ENCODE measurements at places on chromosomes 5 and 9. TPM values are rescaled to one million over a fixed set of nuclear protein-coding genes. Genes with fewer than 3 reads are reported as not detected.

DNA sequence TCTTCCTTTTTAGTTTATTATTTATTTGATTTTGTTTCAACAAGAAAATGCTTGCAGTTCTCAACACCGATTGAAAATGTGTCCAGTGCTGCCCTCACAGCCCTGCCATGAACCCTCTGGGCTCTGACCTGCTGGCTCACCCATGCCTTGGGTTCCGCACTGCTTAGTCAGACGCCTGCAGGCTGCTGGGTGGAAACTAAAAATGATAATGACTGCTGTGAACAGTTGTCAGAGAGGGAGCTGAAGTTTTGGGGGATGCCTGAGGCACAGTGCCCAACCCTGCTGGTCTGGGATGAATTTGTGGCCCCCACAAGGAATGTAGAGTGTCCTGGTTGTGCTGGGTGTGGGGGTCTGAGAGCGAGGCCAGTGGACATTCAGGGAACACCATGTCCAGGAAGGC lies 22.2 kb upstream of the CFAP157 start:
- no peak for DNase-seq

GRCh38 chr9:116002624-116003023 lies 151.0 kb upstream of the PAPPA start:
- DNase-seq, result no peak

GRCh38 chr9:2290382-2290781 lies 275.2 kb downstream of the SMARCA2 start:
- DNase-seq, result no peak

- no peak for DNase-seq
These were observed 146.4 kb downstream of the FBXL7 start for GRCh38 chr5:15646371-15646770.

GRCh38 chr9:130660326-130660682 lies 4.1 kb upstream of the PRDM12 start:
- DNase-seq, result no peak

DNA sequence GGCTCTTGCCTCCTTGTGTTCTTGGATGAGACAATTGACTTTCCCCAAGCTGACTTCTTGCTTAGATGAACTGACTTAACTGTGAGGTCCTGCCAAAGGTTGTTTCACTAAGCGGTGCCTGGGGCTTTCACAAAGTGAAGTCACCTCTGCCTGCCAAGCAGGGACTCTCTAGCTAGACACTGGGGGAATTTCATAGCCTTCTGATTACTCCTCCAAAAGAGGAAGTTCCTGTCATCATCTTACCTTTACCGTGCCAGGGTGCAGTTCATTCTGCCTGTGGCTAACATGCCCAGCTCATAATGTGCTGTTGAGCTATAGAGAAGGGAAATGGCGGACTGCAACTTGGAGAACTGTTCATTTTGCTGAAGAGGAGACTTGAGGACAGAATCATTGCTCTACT lies 472.0 kb upstream of the WWC1 start:
- DNase-seq, result no peak

GRCh38 chr5:139121120-139121519 lies 77.0 kb downstream of the SIL1 start:
- DNase-seq, result no peak

- DNase-seq, result no peak
These were observed 27.0 kb upstream of the FRRS1L start for GRCh38 chr9:109193974-109194556.

GRCh38 chr5:174573221-174573994 lies 151.0 kb upstream of the MSX2 start:
- no peak for DNase-seq

ZNG1E gene
- 84.9 TPM for total RNA-seq

NRARP gene
- total RNA-seq, result 22.2 TPM

TAF9 gene
- 92.0 TPM for total RNA-seq

CTNND2 gene
- total RNA-seq, result not detected

PTGR1 gene
- 53.9 TPM for total RNA-seq

SKP1 gene
- total RNA-seq, result 245 TPM

PTGES gene
- 17.2 TPM for total RNA-seq

SLC36A3 gene
- not detected for total RNA-seq

SPINK6 gene
- not detected for total RNA-seq

Measured in HCT116 (cell line).